ENCODE measurements at places on chromosomes 3 and 15.

DNA sequence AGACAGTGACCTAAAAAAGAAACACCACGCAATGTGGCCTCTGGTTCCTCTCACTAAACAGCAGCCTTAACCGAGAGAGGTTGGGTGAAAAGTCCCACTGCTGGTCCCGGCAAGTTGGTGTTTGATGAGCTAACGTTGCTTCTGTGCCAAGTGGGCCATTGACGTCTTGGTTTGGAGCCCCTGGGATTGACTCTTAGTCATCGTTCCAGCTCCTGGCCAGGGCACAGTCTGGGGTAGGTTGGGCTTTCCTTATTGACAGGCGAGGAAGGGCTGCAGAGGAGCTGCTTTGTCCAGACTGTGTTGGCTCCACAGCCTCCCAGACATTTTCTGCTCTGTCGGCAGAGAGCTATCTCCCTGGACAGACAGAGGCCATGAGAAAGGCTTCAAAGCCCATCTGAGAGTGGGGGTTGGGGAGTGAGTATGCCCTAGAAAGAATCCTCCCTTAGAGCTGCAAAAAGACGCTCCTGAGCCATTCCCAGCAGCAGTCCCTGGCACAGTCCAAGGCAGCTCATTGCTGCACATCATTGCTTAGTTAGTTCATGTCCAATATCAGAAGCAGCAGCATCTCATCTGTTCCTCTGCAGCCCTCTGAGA, 28.6 kb upstream of the C3orf80 start:
- no peak for DNase-seq

GRCh38 chr3:125221831-125222230, 9.3 kb upstream of the SLC12A8 start:
- no peak for DNase-seq

DNA sequence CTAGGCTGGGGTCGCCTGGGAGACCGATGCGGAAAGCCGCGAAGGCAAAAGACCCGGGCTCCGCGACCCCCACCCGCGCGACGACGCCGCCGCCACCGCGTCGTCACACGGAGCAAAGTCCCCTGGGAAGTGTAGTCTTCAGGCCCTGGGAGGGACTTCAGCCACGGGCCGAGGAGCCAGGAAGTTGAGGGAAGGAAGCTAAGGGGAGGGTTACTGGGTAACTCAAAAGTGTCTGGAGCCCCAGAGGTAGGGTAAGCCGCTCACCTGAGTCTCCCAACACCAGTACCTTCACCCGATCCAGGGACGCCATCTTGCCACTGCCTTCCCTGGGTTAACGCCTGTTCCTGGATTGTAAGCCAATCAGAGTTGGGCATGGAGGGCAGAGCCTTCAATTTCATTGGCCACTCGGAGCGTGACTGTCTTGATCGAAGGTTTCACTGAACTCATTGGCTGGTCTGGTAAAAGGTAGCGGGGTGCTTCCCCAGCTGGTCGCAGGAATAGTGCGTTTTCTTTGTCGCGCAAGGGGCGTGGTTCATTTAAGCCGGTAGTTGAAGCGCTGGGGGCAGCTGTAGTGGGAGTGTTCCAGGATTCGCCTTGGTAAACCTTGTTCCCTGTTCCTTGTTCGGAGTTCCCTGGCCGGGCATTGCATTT, at the start of the genes GTF2E1 and RABL3:
GTF2E1 (plus strand) TSS at position 547 of the 651 bp plus-strand sequence. CDS start 7,809 bp downstream, outside the sequence.
RABL3 (minus strand) TSS at position 319 of the 651 bp plus-strand sequence; CDS start at position 310, 9 bp downstream.
- peak; percentile 97 for DNase-seq

DNA sequence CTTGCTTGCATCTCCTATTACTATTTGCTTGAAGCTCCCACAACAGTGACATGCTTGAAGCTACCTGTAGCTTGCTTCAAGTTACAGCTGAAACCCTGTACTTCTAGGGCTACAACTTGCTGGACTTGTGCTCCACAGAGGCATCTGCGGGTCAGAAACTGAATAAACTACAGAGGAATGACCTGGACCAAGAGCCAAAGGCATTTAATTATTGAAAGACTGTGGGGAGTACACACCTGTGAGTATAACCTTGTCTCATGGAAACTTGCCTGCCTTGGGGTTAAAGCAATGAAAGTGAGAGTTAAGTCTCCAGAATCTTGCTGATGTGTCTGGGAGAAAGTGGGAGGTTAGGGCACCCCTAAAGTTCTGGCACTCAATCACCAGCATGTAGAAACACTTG, 69.8 kb downstream of the UMPS start:
- no peak for DNase-seq

- no peak for DNase-seq
Observed at GRCh38 chr3:124132813-124133212, 140.9 kb upstream of the ROPN1 start.
